Skeletal muscle cell (primary cell): ENCODE measurements at places on chromosomes 16 and 17.

GRCh38 chr16:46568472-46569230 lies 52.5 kb downstream of the SHCBP1 start:
- no peak for DNase-seq

DNA sequence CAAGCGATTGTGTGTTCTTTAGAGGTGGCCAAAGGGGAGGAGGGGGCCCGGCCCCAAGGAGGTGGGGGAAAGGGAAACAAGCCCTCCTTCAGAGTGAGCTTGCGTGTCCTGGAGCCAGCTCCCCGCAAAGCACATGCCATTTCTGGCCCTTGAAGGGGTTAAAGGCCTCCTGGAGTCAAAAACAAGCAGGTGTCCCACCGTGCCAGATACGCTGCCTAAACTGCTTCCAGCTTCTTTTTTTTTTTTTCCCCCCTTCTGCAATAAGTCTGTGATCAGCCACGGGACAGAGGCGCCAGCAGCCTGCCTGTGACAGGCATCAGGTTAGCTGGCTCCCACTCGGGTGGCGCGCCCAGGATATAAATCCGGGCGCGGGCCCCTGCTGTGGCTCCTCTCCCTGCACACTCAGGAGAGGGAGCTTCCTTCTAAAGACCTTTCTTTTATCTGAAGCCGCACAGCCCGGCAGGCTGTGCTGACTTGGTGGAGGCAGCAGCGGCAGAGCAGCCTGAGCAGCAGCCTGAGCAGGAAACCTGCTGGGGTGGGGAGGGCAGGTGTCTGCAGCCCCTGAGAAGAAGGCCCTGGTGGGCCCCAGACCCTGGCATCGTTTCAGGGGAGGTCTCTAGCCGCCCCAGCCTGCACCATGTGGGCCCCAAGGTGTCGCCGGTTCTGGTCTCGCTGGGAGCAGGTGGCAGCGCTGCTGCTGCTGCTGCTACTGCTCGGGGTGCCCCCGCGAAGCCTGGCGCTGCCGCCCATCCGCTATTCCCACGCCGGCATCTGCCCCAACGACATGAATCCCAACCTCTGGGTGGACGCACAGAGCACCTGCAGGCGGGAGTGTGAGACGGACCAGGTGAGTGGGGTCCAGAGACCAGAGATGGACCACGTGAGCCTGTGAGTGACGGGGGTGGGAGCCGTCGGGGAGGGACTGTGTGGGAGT lies at the start of gene WFIKKN2:
Gene WFIKKN2, plus strand, starts transcription at position 286 of the 934 bp plus-strand sequence. Its CDS starts 352 bp downstream, at position 638.
- no peak for DNase-seq

GRCh38 chr17:1490643-1491442 lies 1.6 kb downstream of the MYO1C start:
- no peak for DNase-seq

DNA sequence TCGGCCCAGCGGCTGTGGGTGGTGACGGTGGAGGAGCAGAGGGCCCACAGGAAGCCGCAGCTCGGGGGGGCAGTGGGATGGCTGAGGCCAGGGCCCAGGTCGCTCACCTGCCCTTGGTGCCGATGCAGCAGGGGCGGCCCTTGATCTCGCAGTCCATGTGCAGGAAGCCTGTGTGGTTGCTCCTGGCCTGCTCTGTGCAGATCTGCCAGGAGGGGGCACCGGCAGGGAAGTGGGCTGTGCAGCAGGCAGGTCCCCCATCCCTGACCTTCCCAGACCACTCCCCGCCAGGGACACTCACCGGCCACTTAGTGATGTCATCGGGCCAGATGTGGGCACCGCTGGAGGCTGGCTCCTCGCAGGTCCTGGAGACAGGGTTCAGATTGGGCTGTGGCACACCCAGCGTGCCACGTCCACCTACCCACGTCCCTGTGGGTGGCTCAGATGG lies 6.2 kb downstream of the AANAT start:
- no peak for DNase-seq

- no peak for DNase-seq
Measured at GRCh38 chr17:48037036-48037837, at the start of gene COPZ2. COPZ2 (minus strand) TSS chr17:48037797; CDS start chr17:48037777, 20 bp downstream.

DNA sequence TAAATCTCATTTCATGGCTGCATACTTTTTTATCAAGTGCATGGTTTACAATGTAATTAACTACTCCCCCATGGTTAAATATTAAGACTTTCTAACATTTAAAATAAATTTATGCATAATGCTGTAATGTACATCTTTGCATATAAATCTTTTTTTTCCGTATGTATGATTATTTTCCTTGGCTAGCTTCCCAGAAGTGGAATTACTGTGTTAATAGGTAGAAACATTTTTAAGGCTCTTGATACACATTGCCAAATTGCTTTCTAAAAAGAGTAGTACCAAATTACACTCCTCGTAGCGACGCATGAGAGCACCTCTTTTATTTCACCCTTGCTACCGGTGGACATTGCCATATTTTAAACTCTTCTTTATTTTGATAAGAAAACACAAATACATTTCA lies 141.1 kb downstream of the DNAH9 start:
- DNase-seq: no peak

DNA sequence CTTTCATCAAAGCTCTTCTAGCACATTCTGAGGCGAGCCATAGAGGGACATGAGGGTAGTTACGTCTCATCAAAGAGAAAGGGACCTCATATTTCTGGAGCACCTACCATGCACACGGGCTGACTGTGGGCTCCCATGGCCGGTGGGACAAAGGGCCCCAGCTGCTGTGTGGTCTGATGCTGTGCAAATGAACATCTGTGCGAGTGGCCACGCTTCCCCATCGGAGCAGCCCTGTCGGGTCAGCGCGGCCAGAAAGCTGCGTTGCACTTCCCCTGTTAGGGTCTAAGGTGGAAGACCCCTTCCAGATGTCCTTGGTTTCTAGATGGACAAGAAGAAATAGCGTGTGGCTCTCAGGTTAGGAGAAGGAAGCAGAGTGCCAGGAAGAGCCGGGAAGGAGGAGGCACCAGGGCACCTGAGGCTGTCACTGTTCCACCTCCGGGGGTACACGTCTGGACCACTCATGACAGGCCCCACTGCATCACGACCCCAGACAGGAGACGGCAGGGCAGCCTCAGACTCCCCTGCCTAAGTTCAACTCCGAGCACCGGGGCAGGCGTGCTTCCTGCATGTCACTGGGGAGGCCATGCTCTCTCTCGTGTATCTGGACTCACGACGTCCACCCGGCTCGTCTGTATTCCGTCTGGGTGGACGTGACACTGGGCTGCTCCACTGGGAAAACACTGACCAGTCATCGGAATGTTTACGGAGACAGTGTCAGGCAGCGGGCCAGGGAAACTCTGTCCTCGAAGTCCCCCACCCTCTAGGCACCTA lies 8.5 kb upstream of the BAIAP2 start:
- DNase-seq: no peak

DNA sequence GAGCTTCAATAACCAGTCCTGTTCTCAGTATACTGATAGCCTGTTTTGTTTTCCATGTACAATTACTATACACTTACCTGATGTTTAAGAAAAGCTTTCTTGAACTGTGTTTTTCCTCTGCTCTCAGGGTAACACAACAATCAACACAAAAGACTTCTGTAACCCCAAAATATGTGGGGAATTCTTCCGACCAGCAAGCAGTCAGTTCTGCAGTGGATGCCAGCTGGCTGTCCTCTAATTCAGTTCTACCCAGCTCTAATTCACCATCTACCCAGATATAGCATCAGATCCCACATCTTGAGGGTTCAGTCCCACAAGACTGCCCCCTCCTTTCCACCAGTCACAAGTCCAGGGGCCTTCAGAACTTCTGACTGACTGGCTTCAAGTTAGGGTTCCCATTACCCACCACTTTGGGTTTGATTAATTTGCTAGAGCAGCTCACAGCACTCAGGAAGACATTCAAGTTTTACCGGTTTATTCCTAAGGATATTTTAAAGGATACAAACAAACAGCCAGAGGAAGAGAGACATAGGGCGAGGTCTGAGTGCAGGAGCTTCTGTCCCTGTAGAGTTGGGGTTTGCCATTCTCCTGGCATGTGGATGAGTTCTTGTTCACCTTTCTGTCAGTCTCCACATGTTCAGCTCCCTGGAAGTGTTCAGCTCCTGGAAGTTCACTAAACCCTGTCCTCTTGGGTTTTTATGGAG lies 178.2 kb downstream of the CHD9 start:
- DNase-seq: no peak

DNA sequence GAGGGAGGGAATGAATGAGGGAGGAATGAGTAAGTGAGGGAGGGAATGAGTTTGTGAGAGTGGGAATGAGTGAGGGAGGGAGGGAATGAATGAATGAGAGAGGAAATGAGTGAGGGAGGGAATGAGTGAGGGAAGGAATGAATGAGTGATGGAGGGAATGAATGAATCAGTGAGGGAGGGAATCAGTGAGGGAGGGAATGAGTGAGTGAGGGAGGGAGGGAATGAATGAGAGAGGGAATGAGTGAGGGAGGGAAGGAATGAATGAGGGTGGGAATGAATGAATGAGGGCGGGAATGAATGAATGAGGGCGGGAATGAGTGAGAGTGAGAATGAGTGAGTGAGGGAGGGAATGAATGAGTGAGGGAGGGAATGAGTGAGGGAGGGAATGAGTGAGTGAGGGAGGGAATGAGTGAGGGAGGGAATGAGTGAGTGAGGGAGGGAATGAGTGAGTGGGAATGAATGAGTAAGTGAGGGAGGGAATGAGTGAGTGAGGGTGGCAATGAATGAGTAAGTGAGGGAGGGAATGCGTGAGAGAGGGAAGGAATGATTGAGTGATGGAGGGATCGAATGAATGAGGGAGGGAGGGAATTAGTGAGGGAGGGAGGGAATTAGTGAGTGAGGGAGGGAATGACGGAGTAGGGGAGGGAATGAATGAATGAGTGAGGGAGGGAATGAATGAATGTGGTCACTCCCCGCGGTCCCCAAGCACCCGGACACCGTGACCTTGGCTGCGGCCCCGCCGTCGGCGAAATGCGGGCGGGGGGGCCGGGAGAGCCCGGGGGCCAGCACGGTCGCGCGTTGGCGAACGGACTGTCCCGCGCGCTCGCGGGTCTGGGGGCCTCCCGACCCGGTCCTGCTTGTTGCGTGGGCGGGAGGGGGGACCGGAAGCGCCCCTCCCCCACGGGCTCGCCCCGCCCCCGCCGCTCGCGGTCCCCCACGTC lies 1.1 kb upstream of the UBE2I start:
- DNase-seq: no peak

DNA sequence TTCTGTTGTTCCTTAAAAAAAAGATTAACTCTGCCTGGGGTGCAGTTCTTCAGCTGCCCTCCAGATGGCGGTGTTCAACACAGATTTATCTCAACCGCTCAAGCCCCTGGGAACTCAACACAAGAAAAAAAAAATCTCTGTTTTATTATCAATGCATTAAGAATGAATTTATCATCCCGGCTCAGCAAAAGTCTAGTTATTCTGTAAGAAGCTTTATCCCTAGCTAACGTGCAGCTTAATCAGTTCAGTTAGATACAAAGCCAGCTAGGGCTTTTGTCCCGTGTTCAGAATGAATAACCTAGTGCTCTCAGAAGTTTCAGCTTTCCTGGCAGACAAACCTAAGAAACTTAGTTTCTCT lies 475.9 kb upstream of the CCL2 start:
- DNase-seq: peak; percentile 10
